ENCODE measurements at places on chromosomes 3 and 15.

DNA sequence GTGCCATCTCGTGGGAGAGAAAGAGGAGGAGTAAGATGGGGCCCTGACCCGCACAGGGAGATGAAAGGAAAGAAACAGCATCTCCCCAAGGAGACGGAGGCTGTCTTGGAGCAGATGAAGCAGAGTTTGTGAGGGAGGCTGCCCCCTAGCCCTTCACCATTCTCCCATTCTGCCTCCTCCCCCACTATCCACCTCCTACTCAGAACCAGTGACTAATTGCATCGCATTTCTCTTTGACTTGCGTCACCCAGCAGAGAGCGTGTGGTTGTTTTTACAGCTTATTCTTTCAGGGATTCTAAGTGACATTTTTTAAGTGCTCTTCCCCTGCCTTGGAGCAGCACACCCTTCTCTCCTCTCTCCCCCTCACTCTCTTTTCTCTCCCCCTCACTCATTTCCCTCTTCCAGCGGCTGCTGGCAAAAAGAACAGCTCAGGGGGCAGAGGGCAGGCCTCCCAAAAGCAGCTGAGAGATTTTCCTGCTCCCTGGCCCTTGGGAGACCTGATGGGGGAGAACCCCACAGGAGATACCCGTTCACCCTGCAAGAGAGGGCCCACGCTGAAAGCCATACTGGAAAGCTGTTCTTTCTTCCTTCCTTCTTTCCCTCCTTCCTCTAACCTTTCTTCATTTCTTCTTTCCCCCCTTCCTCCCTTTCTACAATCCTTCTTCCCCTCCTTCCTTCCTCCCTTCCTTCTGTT lies 91.8 kb downstream of the MRPL46 start:
- DNase-seq = peak; percentile 30

DNA sequence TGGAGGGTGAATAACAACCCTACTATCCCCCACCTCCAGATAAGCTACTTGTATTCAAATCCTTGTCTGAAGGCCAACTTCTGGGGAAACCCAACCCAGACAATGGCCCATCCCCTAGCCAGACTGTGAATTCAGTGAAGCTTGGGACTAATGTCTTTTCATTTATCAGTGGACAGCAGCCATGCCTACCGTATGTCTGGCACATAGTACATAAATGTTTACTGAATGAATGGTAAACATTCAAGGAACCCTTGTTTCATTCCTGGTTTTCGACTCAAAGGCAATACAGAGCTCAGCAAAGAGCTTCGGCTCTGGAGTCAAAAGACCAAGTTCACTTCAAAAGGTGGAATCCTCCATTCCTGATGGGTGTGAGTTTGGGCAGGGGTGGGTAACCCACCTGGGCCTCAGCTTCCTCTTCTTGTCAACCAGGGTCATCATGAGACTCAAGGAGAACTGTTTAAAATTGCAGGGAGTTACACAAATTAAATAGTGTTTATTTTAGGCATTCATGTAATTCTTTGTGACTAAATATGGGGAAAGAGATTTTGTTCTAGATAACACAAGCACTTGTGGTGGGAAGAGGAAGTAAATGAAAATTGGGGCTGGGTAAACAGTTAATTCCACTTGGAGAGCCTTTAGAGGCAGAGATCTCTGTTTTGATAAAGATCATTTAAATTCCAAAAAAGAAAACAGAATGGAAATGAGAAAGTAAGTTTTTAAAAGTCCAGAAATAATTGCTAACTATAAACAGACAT lies 303.7 kb upstream of the WNT5A start:
- no peak for DNase-seq

DNA sequence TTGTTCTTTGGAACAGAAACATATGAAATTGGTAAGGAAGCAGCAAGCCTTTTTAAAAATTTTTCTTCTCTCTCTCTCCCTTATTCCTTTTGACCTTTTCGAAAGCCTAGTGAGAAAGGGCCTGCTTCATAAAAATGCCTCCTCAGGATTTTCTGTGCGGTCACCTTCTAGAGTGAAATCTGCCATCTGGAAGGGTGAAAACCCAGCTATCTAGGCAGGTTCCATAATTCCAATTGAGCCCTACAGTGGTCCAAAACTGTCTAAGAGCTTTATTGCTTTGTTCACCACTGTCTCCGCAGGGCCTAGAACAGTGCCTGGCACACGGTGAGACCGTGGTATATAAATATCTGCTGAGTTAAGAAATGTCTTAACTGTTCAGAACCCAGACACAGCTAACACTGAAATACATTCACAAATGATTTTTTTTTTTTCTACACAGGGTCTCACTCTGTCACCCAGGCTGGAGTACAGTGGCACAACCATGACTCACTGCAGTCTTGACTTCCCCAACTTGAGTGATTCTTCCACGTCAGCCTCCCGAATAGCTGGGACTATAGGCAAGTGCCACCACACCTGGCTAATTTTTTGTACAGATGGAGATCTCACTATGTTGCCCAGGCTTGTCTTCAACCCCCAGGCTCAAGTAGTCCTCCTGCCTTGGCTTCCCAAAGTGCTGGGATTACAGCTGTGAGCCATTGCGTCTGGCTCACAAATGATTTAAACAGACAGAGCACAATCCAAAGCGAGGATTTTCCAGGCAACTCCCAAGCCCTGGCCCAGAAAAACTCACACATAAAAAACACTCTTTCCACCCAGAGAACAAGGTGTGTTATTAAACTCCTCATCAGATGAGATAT lies 64.4 kb downstream of the FRMD4B start:
- DNase-seq = no peak

DNA sequence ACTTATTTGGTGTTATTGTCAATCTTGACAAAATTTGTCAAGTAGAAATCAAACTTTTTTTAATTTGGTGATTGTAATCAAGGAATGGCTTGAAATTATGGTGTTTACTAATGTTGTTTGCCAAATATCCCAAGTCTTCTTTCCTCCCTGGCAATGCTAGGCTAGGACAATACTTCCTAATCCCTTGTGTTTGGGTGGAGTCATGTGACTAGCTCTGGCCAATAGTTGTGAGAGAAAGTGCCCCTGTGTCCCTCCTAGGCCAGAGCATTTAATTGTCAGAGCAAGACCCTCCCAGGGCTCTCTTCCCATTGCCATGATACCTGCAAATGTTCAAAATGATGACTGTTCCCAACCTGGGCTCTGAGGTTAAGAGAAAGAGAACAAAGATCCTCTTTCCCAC lies 132.7 kb downstream of the ANXA2 start:
- no peak for DNase-seq

GRCh38 chr15:51621936-51622603 lies 501 bp downstream of the DMXL2 start:
- peak; percentile 20 for DNase-seq

DNA sequence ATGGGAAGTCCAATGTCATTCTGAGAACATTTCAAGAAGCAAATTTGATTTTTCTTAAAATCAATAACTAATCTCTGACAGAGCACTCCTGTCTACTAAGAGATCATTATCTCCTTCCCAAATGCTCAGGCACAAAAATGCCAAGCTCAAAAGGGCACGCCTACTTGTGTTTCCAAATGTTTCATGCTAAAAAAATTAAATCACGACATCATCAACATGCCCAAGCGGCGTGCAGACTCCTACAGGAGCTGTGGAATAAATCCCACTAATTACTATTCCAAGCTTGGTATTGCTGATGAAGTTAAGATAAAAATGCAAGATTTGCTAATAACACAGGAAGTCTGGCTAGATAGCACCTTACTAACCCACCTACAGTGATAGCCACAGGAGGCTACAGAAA lies 140.8 kb downstream of the OSBPL10 start:
- DNase-seq = no peak

DNA sequence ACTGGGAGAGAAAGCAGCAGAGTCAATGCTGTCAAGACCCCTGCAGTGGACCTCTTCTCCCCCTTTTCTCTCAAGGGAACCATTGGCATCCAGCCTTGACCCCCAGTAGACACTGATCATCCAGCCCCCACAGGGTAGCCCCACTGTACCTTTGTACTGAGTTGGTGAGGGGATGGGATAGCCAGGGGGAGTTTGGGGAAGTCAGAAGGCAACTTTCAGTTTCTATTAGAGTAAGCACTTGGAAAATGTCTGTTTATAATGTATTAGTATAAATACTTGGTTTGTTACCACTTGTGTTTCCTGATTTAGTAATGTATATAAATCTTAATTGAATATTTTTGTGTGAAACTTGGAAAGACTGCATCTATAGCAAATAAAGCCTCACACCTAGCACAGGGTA lies 25.0 kb downstream of the DAG1 start:
- DNase-seq = no peak

DNA sequence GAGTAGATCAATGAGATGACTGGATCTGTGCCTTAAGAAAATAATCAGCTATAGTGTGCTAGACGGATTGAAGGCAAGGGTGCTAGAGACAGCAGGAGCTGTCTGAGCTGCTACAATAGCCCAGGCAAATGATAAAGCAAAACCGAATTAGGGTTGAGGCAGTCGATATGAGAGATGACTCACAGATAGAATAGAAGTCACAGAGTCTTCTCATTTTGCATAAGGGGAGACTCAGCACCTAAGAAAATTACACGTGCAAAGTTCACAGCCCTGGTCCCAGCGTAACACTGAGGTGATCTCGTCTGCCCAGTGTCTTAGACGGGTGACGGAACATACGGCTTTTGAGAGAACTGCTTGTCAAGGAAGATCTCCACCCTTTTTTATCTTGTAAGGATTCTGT lies 11.6 kb downstream of the LPP start:
- no peak for DNase-seq

DNA sequence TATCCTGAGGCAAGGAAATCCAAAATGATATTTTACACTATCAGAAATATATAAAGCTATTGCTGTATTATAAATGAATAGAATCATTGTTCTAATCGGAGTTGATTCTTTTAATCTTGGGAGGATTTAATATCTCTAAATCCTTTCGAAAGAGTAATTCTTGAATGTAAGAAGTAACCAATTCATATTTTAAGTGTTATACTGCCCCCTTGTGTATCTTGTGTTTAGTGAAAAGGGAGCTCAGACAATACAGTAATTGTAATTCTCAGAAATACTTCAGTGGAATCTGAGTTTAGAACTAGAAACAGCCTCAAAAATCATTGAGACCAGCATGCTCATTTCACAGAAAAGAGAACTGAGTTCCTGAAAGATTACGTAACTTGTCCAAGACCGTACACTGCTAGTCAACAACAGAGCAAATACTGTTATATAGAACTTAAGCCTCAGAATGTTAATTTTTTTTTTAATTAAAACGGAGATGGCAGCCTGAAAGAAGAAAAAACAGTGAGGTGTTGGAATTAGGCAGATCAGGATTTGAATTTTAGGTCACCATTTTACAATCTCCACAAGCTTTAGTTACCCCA lies 42.9 kb downstream of the PLCH1 start:
- peak; percentile 11 for DNase-seq

- DNase-seq = no peak
Measured at GRCh38 chr3:3851621-3852323, 52.5 kb downstream of the LRRN1 start.

DNA sequence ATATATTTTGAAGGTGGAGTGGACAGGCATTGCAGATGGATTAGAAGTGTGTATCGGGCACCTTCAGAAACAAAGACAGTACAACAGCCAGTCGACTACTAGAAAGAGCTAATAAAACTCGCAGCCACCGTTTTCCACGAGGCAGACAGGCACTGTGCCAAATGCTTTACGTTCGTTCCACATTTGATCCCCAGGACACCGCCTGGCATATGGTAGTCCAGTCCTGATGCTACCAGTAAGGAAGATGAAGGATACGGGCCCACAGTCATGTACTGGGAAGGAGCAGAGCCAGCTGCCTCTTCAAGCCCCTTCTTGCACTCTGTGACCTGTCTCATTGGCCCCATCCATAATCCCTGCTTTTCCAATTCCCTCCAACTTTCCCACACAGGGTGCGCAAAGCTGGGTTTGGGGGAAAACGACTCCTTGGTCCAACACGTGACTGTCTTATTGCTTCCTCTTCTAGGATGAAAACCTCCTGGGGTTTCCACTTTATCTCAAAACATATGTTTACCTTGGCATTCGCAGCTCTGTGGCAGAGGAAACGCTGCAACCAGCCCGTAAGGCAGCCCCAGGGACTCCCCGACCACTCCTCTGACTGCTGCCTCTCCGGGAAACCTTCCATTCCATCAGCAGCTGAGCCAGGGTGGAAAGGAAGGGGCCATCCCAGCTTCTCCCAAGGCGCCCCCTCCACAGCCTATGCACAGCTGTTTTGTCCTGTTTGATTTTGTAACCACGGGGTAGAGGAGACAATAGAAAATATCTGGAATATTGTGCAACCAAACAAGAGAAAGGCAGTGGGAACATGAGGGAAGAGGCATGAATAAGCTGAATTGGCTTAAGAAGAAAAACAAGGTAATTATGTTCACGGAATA lies 107.4 kb downstream of the ADAMTS17 start:
- no peak for DNase-seq

- DNase-seq = no peak
Measured at GRCh38 chr3:65182682-65183081, 494.9 kb upstream of the ADAMTS9 start.

GRCh38 chr3:45026038-45026437 lies at the start of gene CLEC3B:
TSS of gene CLEC3B (plus strand) at chr3:45026303. CDS start at chr3:45026363, 60 bp downstream.
- peak; percentile 73 for DNase-seq

DNA sequence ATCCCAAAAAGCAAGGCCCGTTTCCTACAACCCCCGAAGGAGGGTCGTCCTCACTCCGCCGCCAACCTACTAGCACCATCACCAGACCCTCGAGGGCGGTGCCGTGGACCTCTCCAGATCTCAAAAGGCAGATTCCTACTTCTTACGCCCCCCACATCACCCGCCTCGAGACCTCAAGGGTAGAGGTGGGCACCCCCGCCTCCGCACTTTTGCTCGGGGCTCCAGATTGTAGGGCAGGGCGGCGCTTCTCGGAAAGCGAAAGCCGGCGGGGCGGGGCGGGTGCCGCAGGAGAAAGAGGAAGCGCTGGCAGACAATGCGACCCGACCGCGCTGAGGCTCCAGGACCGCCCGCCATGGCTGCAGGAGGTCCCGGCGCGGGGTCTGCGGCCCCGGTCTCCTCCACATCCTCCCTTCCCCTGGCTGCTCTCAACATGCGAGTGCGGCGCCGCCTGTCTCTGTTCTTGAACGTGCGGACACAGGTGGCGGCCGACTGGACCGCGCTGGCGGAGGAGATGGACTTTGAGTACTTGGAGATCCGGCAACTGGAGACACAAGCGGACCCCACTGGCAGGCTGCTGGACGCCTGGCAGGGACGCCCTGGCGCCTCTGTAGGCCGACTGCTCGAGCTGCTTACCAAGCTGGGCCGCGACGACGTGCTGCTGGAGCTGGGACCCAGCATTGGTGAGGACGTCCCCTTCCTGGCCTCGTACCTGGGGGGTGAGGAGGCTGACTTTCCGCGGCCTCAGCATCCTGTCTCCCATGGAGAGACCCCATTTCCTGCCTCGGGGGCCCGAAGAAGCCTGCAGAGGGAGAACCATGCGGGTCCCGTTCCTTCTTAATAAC lies at the start of gene MYD88:
Gene MYD88, plus strand, starts transcription at position 313 of the 842 bp plus-strand sequence. Its CDS starts 40 bp downstream, at position 353.
- no peak for DNase-seq

- no peak for DNase-seq
Measured at GRCh38 chr3:31213869-31214486, 318.7 kb upstream of the STT3B start.

GRCh38 chr3:45180899-45181298 lies 34.7 kb upstream of the CDCP1 start:
- no peak for DNase-seq

- DNase-seq = no peak
Measured at GRCh38 chr3:71489315-71489761, 94.2 kb downstream of the FOXP1 start.

GRCh38 chr3:102670986-102671385 lies 236.2 kb downstream of the ZPLD1 start:
- no peak for DNase-seq

- peak; percentile 33 for DNase-seq
Measured at GRCh38 chr3:36597422-36597821, 166.9 kb downstream of the DCLK3 start.

Data from skeletal muscle cell (primary cell).